ENCODE measurements at places on chromosomes 12 and 14.

DNA sequence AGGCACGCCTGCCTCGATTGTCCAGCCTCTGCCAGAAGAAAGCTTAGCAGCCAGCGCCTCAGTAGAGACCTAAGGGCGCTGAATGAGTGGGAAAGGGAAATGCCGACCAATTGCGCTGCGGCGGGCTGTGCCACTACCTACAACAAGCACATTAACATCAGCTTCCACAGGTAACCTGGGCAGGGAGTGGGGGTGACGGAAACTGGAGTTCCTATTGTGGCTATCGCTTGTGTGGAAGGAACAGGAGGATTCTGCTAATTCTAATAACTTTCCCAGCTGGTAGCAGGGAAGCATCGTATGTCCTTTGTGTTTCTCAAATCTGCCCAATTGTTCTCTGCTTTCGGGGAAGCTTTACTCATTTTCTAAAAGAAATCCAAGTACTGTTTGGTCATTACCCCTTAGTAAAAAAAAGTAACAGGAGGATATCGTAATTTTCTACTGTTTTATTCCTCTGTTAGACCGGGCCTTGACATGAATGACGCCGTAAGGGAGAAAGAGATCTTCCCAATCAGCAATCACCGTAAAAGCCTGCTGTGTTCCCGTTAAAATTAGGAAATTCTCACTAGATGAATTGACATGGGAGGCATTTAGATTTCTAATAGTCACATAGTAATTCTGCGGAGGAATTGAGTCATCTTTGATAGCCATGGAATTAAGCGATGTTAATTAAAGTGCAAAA, 449 bp downstream of the THAP2 start:
- peaks cover 9% of the 10 kb centered on the region for H3K36me3 ChIP-seq
- H3K27me3 ChIP-seq = no peaks in the 10 kb centered on the region
- peak overlapping the region; percentile 96 for H3K4me3 ChIP-seq
- peaks cover 38% of the 10 kb centered on the region for H3K4me1 ChIP-seq
- no peak for DNase-seq

GRCh38 chr12:33967760-33968159, 54.5 kb upstream of the ALG10 start:
- no peaks in the 10 kb centered on the region for H3K36me3 ChIP-seq
- H3K27ac ChIP-seq = no peak overlapping the region
- no peak for DNase-seq

GRCh38 chr14:39367387-39367751, 64.9 kb downstream of the FBXO33 start:
- H3K4me3 ChIP-seq = no peak overlapping the region
- no peak overlapping the region for H3K27ac ChIP-seq
- no peak for DNase-seq
- H3K4me1 ChIP-seq = peaks cover 30% of the 10 kb centered on the region
- peaks cover 39% of the 10 kb centered on the region for H3K36me3 ChIP-seq

DNA sequence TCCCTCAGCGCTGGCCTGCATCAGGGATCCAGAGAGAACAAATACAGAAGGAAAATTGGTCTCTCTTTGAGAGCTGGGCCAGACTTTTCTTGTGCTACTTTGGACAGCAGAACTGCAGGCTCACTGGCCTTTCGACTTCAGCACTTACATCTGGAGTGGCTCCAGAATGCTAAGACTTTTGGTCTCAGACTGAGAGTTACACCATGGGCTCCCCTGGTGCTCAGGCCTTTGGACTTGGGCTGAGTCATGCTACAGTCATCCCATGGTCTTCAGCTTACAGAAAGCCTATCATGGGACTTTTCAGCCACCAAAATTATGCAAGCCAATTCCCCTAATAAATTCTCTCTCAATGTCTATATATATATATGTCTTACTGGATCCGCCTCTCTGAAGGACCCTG, 9.0 kb upstream of the CD163 start:
- no peaks in the 10 kb centered on the region for H3K4me1 ChIP-seq
- H3K27me3 ChIP-seq = peaks cover 8% of the 10 kb centered on the region
- no peak overlapping the region for H3K4me3 ChIP-seq
- H3K27ac ChIP-seq = no peak overlapping the region
- no peak for DNase-seq
- no peaks in the 10 kb centered on the region for H3K36me3 ChIP-seq

GRCh38 chr12:30973175-30973574, 46.6 kb downstream of the TSPAN11 start:
- no peaks in the 10 kb centered on the region for H3K4me1 ChIP-seq
- H3K4me3 ChIP-seq = no peak overlapping the region
- no peaks in the 10 kb centered on the region for H3K36me3 ChIP-seq
- no peak overlapping the region for H3K27ac ChIP-seq
- DNase-seq = no peak

GRCh38 chr14:92719421-92719820, 29.0 kb downstream of the LGMN start:
- no peak for DNase-seq
- H3K4me1 ChIP-seq = peaks cover 5% of the 10 kb centered on the region
- no peaks in the 10 kb centered on the region for H3K27me3 ChIP-seq
- no peak overlapping the region for H3K27ac ChIP-seq

DNA sequence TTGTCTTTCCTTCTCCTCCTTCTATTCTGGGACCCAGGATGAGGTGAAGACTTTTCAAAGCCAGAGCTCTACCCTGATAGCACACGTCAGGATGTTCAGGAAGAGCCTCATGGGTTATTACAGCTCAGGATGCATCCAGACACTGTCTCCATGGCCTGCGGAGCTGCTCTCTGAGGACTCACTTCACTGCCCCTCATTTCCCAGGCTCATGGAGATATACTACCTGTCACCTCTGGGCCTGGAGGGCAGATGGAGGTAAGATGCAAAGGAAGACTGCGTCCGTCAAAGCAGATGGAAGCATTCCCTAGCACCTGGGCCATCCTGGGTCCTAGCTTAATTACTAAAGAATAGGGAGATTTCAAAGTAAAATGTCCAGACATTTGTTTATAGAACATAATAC, 32.6 kb downstream of the STON2 start:
- H3K36me3 ChIP-seq = no peaks in the 10 kb centered on the region
- no peak overlapping the region for H3K27ac ChIP-seq
- H3K27me3 ChIP-seq = peaks cover 3% of the 10 kb centered on the region
- no peak for DNase-seq

- DNase-seq = no peak
- H3K27ac ChIP-seq = peak overlapping the region; percentile 65
- peaks cover 25% of the 10 kb centered on the region for H3K4me1 ChIP-seq
- H3K27me3 ChIP-seq = no peaks in the 10 kb centered on the region
Measured at GRCh38 chr12:64457923-64458322, 6.0 kb downstream of the TBK1 start.

- DNase-seq = no peak
- H3K4me3 ChIP-seq = no peak overlapping the region
- no peaks in the 10 kb centered on the region for H3K27me3 ChIP-seq
- H3K4me1 ChIP-seq = no peaks in the 10 kb centered on the region
- no peak overlapping the region for H3K27ac ChIP-seq
- no peaks in the 10 kb centered on the region for H3K36me3 ChIP-seq
Measured at GRCh38 chr12:127742231-127742630, 524.7 kb upstream of the TMEM132C start.

DNA sequence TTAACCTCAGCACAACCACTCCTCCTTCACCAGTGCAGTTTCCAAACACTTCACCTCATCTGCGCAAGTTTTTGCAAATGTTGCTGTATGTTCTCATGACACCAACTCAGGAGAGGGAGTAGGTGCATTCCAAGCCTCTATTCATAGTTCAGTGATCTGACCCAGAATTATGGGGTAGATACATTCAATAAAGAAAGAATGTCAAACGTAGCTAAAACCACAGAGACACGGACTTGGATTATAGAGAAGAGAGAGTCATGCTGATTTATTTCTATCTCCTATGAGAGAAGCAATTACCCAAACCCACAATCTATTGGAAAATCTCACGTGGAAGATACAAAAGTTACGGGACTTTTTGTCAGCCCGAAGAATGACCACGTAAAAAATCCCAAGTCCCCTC, 1006.0 kb upstream of the TMEM132C start:
- no peak overlapping the region for H3K27ac ChIP-seq
- no peaks in the 10 kb centered on the region for H3K27me3 ChIP-seq
- H3K4me3 ChIP-seq = no peak overlapping the region
- no peaks in the 10 kb centered on the region for H3K36me3 ChIP-seq

- no peaks in the 10 kb centered on the region for H3K4me1 ChIP-seq
- peaks cover 51% of the 10 kb centered on the region for H3K36me3 ChIP-seq
- no peak for DNase-seq
- H3K4me3 ChIP-seq = no peak overlapping the region
- no peaks in the 10 kb centered on the region for H3K27me3 ChIP-seq
- peak overlapping the region; percentile 64 for H3K27ac ChIP-seq
Measured at GRCh38 chr12:109169686-109170085, 53.3 kb downstream of the ACACB start.

- H3K4me1 ChIP-seq = no peaks in the 10 kb centered on the region
- no peak overlapping the region for H3K4me3 ChIP-seq
- no peaks in the 10 kb centered on the region for H3K36me3 ChIP-seq
- no peak overlapping the region for H3K27ac ChIP-seq
- DNase-seq = no peak
Measured at GRCh38 chr12:99611599-99611998, 36.0 kb upstream of the GARIN6 start.

DNA sequence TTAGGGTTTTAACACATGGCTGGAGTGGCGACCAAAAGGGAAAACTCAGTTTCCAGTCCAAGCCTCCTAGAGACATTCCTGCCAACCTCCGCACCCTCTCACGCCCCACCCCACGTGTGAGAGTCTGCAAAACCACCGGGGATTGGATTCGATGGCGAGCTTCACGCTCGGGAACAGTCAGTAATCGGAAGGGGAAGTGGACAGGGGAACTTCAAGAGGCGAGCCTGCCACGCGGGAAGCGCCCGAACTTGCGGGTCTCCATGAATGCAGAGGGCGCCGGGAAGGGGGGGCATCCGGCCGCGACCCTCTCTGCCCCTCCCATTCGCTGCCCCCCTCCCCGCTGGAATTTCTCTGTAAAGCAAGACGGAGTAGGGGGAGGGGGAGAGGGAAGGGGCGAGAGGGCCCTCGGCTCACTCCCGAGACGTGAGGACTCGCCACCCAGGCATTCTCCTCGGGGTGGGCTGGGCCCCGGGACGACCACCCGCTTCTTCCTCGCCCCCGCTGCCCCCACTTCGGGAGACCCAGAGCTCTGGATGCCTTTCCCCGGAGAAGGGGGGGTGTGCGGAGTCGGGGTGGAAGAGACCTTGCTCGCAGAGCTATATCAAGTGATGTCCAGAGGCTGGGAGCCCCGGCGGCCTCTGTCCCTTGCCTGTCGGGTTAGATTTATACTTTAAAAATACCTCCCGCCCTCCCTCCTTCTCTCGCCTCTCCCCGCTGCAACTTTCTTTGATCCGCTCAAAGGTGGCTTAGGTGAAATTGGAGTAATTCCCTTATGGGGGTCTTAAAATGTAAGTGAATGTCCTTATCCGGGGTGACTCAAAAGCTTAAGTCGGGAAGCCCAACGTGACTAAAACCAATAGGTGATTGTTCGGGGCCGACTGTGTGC, 2.5 kb upstream of the CCND2 start:
- peak overlapping the region; percentile 98 for H3K4me3 ChIP-seq
- peaks cover 46% of the 10 kb centered on the region for H3K4me1 ChIP-seq
- H3K36me3 ChIP-seq = no peaks in the 10 kb centered on the region
- peak; percentile 74 for DNase-seq
- H3K27me3 ChIP-seq = no peaks in the 10 kb centered on the region

DNA sequence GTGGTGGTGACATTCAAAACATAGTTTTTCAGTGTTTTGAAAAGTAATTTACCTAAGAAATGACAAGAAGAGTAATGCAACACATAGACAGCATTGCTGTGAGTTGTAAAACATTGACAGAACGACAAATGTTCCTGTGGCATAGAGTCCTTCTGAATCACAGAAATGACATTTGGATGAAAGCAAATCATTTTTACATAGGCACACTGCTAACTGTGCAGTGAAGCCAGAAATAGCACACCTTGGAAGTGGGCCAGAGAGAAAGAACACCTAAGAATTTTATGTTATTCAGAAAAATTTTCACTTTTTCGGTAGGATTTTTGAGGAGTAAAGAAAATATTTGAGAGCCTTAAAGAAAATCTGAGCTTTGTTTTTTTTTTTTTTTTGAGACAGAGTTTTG, 100.6 kb downstream of the ANO4 start:
- no peak overlapping the region for H3K4me3 ChIP-seq
- H3K27ac ChIP-seq = no peak overlapping the region
- no peaks in the 10 kb centered on the region for H3K27me3 ChIP-seq
- DNase-seq = no peak
- no peaks in the 10 kb centered on the region for H3K4me1 ChIP-seq

DNA sequence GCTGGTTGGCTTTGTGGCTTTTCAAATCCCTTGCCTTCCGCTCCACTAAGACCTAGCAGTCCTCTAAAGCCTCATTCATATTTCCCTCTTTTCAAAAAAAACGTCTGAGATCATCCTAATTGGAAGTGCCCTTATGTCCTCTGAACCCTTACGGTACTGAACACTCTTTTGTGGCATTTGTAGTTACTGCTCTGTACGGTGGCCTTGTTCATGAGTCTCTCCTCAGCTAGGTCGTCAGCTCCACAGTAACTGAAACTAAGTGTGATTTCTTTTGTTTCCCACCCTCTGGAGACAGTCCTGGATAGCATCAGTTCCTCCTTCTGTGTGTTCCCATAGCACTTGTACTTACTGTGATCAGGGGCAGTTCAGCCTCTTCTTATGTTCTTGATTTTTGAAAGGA, 49.7 kb downstream of the DAAM1 start:
- H3K27ac ChIP-seq = no peak overlapping the region
- no peaks in the 10 kb centered on the region for H3K36me3 ChIP-seq
- H3K27me3 ChIP-seq = no peaks in the 10 kb centered on the region
- no peak for DNase-seq
- peaks cover 37% of the 10 kb centered on the region for H3K4me1 ChIP-seq
- H3K4me3 ChIP-seq = no peak overlapping the region

All from naive B cell (primary cell).